ENCODE measurements at places on chromosomes 1 and 21. TPM values are rescaled to one million over a fixed set of nuclear protein-coding genes. Genes with fewer than 3 reads are reported as not detected.

DNA sequence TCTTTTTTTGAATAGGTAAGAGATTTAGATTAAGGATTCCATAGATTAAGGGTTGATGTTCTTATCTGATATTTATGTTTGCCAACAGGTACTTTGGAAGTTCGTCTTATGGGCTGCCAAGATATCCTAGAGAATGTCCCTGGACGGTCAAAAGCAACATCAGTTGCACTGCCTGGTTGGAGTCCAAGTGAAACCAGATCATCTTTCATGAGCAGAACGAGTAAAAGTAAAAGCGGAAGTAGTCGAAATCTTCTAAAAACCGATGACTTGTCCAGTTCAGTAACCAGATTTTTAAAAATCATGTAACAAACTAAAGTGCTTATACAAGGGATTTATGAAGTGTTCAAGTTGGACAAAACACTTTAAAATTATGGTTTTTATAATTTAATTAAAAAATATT is 100.5 kb downstream of the PKN2 start:
- no peak for DNase-seq

MATN1 gene
- polyA plus RNA-seq, result 0.11 TPM

SFN gene
- polyA plus RNA-seq, result 0.46 TPM

MAP3K21 gene
- polyA plus RNA-seq, result 29.2 TPM

ALX3 gene
- not detected for polyA plus RNA-seq

KRTAP6-1 gene
- polyA plus RNA-seq, result not detected

SLAMF9 gene
- not detected for polyA plus RNA-seq
